Upper lobe of right lung (tissue), 1 donor: ENCODE measurements at places on chromosomes 7 and 10.

- no peak for DNase-seq
Observed at GRCh38 chr10:77220150-77220549, 417.5 kb downstream of the KCNMA1 start.

- DNase-seq: no peak
Observed at GRCh38 chr10:78458983-78459638, 425.4 kb downstream of the RPS24 start.

GRCh38 chr10:88913127-88913526 is 33.1 kb downstream of the STAMBPL1 start:
- DNase-seq: no peak

DNA sequence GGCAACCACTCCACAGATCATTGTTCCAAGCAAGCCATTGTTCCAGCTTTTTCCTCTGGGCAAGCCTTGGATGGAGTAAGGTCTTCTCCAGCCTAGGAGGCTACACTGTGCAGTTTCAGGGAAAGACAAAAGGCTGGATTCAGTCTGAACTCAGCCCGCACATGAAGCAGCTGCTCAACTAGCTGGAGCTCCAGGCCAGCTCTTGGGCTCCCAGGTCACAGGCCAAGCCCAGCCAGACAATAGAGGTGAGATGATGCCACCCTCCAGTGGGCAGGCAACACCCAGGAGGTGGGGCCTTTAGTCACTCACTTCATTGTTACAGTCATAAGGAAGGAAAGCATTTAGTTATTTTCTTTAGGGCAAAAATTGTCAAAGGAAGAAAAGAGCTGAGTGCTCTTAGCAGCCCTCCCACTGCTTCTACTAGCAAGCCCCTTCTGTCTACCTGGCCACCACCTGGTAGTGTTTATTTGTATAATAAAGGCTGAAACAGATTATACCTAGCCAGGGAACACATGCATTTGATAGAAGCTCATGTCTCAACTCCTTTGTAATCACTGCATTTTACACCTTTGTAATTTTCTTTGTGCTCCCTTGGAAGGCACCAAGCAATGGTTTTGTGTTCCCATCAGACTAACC is 253.4 kb downstream of the WDR11 start:
- DNase-seq: no peak

DNA sequence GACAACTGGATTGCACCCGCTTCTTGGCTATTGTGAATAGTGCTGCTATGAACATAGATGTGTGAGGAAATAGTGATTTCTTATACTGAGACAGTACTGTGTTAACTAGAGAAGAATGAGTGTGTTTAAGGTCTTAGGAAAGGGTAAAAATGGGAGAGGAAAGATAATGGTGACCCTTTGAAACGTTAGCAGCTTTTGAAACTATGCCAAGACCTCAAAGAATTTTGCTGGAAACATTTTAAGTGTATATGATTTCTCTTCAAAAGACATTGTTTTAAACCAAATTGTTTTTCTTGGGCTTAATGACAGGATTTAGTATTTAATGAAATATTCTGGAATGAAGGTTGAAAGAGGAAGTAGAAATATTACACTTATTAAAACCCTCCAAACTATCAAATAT is 100.8 kb upstream of the ARHGAP21 start:
- DNase-seq: no peak

- DNase-seq: no peak
Observed at GRCh38 chr7:78993341-78993740, 460.1 kb downstream of the MAGI2 start.

- DNase-seq: no peak
Observed at GRCh38 chr10:62166331-62167131, 102.1 kb downstream of the RTKN2 start.
